ENCODE measurements at places on chromosomes 13 and 19. TPM values are rescaled to one million over a fixed set of nuclear protein-coding genes. Genes with fewer than 3 reads are reported as not detected.

Gene ZNF331
- 23.7 TPM for total RNA-seq

Gene LPAR2
- 17.5 TPM for total RNA-seq

Gene UGGT2
- total RNA-seq: 3.3 TPM

Gene PLVAP
- total RNA-seq: 0.31 TPM

Gene JUNB
- 31.8 TPM for total RNA-seq

Gene SIGLEC8
- not detected for total RNA-seq

Gene OR7A5
- not detected for total RNA-seq

Gene RDH13
- total RNA-seq: 19.5 TPM

Measured in OCI-LY7 (cell line).